T47D (cell line): ENCODE measurements at places on chromosomes 7 and 10.
A peak's percentile ranks its signal among the peaks of the same experiment; 100 is the strongest.

GRCh38 chr10:21369697-21370096 lies 155.8 kb downstream of the SKIDA1 start:
- no peak for DNase-seq

DNA sequence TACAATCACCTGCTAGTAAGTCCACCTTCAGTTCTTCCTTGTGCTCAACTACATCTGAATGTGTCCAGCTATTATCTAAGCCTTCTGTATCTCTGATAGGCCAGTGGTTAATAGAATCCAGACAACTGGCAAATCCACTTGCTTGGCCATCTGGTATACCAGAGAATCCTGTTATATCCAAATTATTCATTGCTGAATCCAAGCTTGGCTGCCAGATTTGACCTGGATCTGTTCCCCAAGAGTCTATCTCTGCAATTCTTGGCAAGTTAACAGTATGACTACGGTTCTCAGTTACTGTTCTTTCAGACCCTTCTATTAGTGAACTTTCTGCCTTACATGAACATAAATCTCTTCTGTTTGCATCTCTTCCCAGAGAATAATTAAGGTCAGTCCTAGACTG lies 154.6 kb upstream of the TARP start:
- DNase-seq: no peak

DNA sequence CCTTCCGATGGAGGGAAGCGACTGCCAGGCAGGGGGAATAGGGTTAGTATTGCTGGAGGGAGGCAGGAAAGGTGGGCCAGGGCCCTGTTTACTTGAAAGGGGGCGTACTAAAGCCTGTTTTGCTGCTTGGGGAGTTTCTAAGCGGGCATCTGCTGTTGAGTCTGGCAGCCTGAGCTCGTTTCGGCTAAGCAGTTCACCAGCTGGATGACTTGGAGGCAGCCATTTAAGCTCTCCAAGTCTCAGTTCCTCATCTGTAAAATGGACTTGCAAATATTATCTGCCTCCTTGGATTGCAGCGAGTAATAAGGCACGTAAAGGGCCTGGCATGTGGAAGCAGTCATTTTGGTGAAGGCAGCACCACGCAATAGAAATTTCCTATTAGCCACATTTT lies 44.0 kb downstream of the LDB3 start:
- DNase-seq: no peak

DNA sequence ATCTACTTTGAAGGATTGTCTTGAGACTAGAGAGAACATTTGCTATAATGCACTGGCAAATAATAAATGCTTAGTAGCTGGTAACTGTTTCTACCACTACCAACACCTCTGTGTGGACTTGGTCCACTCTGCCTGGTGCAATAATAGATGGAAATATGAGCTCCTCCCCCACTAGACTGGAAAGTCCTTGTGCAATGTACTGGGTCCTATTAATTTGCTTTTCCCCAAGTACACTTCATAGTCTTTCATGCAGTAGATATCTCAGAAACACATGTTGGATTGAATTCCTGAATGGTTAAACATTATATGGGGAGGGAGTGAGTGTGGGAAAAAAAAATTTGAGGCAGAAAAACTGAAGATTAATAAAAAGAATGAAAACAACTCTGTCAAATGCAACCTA lies 119.3 kb downstream of the C10orf90 start:
- no peak for DNase-seq

- DNase-seq: no peak
These were observed 23.9 kb downstream of the MACC1 start for GRCh38 chr7:20193242-20193777.

DNA sequence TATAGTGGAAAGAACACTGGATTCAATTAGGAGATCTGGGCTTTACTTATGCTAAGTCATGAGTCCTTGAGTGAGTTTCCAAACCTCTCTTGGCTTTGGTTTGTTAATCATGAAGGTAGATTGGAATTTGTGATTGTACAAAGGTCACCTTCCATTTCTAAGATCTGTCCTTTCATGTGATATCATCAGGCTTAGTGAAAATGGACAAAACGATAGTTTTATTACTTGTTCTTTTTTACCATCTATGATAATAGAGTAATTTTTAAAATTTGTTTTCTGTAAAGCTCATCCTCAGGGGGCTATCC lies 309.0 kb downstream of the BICC1 start:
- DNase-seq: no peak

DNA sequence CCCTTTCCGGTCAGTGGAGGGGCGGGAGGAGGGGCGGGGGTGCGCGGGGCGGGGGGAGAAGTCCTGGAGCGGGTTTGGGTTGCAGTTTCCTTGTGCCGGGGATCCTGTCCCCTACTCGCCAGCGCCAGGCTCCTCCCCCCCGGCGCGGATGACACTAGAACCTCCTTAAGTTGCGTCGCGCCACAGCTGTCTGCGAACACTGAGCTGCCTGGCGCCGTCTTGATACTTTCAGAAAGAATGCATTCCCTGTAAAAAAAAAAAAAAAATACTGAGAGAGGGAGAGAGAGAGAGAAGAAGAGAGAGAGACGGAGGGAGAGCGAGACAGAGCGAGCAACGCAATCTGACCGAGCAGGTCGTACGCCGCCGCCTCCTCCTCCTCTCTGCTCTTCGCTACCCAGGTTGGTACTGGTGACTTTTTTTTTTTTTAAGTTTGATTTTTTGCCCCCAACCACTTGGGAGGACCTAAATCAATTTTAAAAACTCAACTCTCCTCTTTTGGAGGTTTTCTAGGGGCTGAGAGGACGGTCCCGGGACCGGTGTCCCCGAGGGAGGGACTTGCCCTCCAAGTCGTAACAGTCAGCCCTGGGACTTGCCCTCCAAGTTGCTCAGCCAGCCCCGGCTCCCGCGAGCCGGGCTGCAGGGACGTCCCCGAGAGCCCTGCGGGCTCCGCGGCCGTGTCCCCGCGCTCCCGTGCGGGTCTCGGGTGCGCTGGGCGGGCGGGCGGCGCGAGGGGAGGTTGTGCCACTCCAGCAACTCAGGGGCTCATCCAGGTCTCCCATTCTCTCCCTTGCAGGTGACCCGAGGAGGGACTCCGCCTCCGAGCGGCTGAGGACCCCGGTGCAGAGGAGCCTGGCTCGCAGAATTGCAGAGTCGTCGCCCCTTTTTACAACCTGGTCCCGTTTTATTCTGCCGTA lies at the start of gene GATA3:
GATA3 (plus strand) TSS at position 195 of the 914 bp plus-strand sequence. CDS start 968 bp downstream, outside the sequence.
- peak; percentile 98 for DNase-seq

DNA sequence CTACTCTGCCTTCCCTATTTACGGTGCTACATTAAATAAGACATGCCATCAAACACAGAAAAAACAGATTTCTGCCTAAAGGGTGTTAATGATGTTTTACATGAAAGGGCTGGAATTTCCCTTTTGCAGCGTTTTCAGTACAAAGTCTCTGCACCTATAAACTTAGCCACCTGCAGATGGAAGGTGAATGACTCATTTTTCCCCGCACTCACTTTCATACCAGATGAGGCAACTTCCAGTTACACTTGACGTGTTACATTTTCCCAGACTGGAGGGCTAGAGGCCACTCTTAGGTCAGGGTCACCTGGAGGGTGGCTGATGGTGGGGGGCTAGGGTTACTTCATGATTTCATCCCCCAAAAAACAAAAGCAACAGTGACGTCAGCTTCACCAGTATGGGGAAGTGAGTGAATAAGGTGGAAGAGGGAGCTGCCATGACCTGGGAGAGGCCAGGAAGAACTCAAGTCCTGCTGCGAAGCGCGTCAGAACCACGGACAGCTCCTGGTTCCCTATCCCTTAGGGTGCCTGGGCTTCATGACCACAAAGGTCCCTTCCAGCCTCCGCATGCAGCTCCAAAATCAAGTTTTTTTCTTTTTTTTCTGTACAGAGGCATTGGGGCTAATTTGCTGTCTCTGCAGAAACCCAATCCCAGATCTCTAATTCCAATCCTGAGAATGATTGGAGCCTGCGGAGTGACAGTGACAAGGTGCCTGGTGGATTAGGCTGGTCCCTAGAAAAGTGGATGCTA lies 94.0 kb downstream of the ADARB2 start:
- DNase-seq: peak; percentile 85

GRCh38 chr7:732094-732541 lies 5.0 kb upstream of the PRKAR1B start:
- peak; percentile 70 for DNase-seq

DNA sequence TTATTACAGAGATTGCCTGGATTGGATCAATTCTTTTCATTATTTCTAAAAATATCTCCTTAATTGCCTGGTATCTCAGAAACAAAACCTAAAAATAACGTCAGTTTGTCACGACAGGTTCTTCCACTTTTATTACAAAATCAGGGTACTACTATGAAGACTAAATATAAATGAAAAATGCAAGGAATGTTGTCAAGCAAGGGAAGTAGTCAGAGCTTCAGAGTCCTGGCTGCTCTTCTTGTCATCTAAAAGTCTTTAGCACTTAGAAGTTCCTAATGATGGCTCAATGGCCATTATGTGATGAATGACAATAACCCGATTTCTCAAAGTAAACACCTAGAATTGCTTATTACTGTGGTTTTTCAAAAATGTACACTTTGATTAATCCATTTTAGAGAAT lies 192.2 kb downstream of the SEMA3A start:
- no peak for DNase-seq

DNA sequence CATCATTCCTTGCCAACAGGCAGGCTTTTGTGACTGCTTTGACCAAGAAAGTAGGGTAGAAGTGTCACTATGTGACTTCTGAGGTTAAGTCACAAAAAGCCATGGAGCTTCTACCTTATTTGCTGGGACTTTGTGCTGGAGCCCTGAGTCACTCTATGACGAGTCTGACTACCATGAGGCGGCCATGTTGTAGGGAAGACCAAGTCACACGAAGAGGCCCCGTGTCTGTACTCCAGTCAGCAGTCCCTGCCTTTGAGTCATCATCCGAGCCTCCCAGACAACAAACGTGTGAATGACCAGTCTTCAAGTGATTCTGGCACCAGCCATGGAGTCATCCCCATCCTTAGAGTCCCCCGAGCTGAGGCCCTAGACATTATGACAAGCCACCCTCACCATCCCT lies 3.5 kb upstream of the MYL10 start:
- DNase-seq: no peak

GRCh38 chr7:84629640-84630318 lies 435.2 kb upstream of the SEMA3A start:
- DNase-seq: no peak

GRCh38 chr10:112376396-112376790 lies 2.5 kb downstream of the ACSL5 start:
- no peak for DNase-seq

GRCh38 chr7:38584443-38585210 lies 46.5 kb downstream of the AMPH start:
- DNase-seq: no peak

GRCh38 chr10:14179251-14179650 lies 151.5 kb downstream of the FRMD4A start:
- no peak for DNase-seq

DNA sequence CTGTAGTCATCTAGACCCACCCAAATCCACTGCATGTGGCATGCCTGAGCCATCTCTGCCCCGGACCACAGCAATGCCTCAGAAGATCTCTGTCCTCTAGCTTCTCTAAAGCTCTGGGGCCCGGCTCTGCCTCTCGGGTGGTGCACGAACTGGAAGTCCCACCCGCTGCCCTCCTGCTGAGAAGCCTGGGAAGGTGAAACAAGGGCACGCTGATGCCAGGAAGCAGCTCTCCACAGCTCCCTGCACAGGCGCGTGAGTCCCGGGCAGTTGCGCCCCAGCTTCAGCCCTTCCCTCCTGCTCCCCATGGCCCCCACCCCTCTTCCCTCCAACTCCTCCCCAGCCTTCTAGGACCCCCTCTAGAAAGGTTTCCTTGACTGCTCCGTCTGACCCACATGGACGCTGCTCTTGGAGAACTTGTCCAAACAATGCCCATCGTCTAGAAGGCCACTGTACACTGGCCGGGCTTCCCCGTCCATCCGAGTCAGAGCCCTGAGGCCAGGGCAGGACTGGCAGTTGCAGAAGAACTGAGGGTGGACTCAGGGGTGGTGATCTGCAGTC lies 12.8 kb downstream of the KCNH2 start:
- DNase-seq: no peak

GRCh38 chr10:17708821-17709220 lies 43.2 kb upstream of the TMEM236 start:
- DNase-seq: no peak

DNA sequence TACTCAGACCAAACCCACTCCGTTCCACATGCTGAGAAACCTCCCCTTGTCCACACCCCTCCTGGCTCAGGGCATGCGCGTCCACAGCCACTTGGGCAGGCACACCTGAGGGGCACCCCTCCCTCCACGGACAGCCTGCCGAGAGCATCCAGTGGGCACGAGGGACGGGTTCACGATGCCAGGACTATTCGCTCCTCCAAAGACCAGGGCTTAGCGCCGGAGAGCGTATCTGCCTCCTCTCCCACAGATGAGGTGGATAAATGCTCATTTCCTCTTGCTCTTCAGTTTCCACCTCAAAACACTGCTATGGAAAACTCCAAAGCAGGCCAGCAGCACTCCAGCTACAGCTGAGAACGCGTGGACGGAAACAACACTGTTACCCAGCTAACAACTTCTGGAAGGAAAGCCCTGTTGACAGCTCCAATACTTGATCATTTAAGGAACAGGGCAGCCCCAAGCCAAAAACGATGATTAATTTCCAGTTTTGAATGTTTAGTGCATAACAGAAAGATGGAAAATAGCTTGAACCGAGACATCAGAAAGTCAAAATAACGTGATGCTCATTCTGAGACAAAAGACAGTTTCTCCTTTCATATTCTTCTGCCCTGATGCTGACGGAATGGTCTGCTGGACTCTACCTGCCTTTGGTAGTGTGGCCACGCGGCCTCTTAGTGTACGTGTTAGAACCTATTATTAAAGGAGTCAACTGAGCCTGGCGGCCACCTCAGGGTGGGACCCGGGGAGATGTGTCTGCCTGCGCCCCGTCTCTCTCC lies 204.7 kb downstream of the DNAJB6 start:
- DNase-seq: no peak

DNA sequence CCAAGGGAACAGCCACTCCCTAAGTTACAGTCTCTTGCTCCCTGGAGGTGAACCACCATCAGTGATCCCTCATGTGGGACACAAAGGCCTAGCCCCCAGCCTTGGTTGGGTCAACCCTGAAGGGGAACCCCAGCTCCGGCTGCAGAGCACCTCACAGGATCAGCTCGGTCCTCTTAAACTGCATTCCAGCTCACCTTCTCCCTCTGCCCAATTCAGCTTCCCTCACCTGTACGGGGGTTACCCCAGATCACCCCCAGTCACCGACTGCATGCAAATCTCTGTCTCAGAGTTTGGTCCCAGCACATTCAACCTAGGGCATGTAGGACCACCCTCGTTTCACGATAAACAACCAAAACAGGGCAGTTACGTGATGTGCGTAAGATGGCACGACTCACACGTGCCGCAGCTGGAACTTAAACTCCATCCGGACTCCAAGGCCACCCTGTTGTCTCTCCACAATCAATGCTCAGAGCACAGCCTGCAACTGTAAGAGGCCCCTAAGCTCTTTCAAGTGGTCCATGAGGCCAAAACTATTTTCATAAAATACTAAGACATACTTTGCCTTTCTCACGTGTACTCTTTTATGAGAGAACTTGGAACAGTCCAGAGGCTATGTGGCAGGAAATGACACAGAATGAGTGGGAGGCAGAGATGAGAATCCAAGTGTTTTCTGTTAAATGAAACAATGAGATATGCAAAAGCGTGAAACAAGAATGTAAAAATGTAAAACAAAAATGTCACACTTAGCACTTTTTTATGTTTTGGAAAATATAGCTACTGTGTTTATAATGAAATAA lies 285.2 kb downstream of the PTPRN2 start:
- no peak for DNase-seq
